CD4-positive, alpha-beta T cell treated with Interleukin-21 for 1 hour (primary cell): ENCODE measurements at places on chromosomes 1 and 21.
A peak's percentile ranks its signal among the peaks of the same experiment; 100 is the strongest.

- DNase-seq = no peak
These were observed 100.1 kb downstream of the BRINP2 start for GRCh38 chr1:177270863-177271262.

DNA sequence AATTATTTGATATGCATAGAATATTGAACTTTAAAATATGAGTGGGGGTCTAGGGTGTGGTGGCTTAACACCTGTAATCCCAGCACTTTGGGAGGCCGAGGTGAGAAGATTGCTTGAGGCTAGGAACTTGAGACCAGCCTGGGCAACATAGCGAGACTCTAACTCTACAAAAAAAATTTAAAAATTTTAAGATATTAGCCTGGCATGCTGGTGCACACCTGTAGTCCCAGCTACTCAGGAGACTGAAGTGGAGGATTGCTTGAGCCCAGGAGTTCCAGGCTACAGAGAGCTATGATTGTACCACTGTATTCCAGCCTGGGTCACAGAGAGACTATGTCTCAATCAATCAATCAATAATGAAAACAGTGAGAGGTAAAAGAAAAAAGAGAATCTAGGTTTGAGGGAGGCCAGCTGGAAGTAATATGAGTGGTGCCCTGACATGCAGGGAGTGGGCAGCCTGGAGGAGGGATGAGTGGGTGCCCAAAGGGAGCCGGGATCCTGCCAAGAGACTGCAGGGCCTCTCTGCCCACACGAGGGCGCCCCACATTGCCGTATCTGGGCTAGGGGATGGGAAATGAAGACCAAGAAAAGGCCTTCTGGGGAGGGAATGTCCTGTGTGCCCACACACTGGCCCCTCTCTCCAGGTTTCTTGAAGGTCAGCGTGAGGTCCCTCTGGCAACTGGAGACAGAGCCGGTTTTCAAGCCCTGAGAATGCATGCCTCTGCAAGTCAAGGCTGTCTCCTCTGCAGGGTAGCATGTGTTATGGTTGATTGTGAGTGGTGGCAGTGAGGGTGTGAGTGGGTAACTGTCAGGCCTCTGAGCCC is 93.9 kb upstream of the PPM1J start:
- peak; percentile 45 for DNase-seq

- no peak for DNase-seq
These were observed 825.9 kb downstream of the PLA2G4A start for GRCh38 chr1:187654635-187655034.

DNA sequence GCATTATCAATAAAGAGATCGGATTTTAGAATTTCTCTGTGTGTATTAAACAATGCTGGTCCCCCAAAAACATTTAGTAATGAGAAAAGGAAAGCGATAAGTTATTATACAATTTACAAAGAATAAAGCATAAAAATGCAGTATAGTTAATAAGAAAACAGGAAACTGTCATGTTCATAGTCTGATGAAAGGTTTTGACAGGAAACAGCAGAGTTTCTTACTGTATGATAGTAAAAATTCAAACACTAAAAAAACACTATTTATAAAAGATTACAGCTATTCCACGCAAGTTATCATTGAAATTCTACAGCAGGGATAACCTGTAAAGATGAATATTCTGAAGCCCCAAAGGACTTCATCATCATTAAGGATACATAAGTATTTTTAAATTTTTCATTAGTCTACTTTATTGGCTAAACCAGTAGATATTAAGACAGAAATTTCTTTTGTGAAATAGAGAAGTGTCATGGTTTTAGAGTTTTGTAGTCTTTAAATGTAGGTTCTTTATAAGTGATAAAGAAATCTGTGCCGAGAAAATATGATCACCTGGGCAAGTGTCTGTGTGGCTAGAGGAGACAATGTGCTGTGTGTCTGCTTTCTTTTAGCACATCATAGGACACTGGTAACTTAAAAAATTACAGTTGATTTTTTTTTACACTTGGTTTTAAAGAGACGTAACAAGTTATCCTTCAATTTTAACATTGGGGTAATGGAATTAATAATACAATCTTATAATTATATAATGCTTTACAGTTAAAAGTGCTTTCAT is 49.7 kb upstream of the GFI1 start:
- no peak for DNase-seq

DNA sequence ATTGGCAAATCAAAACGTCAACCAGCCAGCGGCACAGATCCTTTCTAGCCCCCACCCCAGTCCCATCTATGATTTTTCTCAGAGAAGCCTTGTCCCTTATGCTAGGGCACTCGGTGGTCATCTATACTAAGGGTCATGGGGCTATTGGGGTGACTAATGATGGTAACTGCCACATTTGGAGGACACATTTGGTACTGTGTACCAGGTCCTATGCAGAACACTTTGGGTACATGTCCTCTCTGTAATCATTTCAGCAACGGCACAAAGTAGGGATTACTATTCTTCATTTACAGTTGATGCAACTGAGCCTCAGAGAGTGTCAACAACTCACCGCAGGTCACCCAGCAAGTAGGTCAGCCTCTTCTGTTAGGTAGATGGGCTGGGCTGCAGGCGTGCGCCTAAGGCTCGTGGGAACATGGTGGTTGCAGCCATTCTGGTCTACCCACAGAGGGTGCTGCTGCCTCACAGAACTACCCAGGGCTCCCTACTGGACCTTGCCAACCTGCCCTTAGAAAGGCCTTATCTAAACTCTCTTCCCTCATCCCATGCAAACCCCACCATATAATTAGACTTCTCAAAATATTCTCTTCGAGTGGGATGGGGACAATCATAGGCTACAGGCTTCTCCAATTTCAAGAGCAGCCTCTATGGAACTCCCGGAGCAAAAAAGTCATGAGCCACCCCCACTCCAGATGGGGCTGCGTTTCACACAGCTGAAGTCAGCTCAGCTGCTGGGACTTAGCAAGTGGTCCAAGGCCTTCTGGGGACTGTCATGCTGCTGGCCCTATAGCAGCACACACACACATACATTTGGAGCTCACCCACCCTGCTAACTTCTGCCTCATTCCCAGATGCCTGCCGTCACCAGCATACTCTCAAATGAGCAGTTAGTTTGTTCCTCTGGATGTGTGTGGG is 5.8 kb upstream of the SDHB start:
- DNase-seq = peak; percentile 44

- DNase-seq = no peak
These were observed 1.6 kb upstream of the SH3BGRL3 start for GRCh38 chr1:26278303-26278702.

DNA sequence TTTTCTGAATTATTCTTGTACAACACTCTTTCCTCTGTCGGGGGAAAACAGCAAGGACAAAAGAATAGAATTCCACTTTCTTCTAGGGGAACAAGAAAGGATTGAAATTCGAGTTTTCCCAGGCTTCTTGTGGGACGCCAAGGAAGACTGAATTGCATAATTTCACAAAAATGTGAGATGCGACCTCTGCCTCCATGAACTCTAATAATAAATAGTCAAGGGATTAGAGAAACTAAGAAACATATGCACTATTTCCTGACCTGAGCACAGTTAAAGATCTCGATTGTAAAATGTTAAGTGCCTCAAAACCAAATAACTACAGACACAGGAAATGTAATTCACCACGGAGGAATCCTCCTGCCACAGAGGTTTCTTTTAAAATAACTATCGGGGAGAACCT is 117.3 kb upstream of the MARK1 start:
- DNase-seq = no peak

- no peak for DNase-seq
These were observed 159.2 kb downstream of the GALNT2 start for GRCh38 chr1:230226007-230226800.

DNA sequence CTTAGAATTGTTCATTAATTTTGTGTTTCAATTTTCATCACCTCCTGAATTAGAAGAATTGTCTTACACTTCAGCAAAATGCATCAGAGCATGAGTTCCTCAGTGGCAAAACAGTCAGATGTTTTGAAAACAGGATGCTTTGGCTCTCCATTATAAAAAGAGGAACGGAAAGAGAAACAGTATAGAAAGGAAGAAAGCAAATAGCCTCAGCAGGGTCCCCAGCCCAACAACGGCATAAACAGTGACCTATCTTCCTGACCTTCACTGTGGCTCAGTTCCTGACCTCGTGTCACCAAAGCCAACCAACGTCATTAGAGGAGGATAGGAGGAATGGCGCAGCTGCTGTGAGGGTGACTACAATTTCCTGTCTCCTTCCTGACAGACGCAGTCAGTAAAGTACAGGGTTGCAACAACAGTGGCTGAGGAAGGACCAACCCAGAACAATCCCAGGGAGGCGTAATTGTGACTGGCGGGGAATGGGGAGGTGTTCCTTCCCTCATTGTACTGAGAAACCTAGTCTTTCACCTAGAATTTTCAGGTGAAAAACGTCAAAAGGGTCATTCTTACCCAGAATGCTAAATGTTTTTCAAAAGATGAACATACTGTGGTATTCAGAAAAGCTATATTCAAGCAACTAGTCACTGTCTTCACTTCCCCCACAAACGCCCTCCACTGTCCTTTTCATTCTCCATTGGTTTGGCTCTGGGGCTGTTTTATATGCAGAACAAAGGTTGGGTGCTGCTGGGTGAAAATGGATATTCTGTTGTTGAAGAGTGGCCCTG is 197.9 kb upstream of the SGIP1 start:
- peak; percentile 88 for DNase-seq

GRCh38 chr21:42411891-42412635 is 8.4 kb downstream of the UBASH3A start:
- DNase-seq = no peak

- no peak for DNase-seq
These were observed 633.5 kb downstream of the KIF26B start for GRCh38 chr1:245788269-245788668.

DNA sequence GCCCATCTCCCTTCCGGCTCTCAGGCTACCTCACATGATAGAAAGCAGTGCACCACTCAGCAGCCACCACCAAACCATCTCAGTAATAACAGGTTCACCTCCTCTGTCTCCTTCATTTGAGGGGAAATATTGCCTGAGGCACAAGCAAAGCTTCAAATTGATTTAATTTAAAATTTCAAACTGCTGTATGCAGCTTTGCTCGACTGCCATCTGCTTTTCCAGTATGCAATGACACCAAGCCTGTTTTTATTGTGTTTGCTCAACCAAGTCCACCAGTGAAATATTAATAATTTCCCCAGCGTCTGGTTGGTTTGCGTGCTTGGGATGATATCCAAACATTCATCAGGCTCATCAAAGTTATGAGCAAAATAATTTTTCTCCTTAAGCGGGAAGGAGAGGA is 552.4 kb upstream of the DAB1 start:
- DNase-seq = no peak

- no peak for DNase-seq
These were observed 2.8 kb upstream of the LYPD8 start for GRCh38 chr1:248758352-248758751.

DNA sequence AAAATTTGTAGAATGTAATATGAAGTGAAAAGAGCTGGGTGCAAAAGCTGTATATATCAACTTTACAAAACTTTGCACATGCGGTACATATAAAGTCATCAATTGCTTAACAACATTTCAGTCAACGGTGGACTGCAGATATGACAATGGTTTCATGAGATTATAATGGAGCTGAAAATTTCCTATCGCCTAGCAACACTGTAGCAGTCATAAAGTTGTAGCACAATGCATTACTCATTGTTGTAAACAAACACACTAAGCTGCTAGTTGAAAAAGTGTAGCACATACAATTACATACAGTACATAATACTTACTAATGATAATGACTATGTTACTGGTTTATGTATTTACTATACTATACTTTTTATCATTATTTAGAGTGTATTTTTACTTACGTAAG is 64.0 kb downstream of the RGS7 start:
- no peak for DNase-seq

DNA sequence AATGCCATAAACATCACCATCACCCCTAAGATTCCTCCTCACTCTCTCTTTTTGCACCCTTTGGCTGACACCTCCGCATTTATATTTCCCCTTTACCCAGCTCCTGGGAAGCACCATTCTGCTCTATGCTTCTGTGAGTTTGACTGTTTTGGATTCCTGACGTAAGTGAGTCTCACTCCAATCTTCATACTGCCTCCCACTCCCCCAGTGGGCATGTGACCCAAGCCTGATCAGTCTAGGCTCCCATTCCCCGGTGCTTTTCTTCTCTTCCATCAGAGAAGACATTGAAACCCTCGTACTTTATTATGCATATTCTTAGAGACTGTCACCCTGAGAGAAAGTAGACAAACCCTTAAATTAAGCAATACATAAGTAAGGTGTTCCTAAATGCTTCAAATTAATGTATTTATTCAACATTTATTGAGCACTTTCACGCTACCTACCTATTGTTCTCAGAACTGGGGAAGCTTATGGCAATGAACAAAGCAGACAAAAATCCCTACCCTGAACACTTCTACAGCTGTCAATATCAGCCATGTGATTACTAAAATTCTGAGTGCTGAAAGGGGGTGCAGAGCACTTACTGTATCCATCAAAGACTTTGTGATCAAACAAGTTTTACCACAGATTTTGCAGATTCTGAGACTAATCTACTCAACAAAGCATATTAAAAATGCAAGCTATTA is 43.4 kb upstream of the DIPK1A start:
- DNase-seq = no peak

GRCh38 chr1:41840592-41841246 is 78.0 kb downstream of the HIVEP3 start:
- DNase-seq = no peak

GRCh38 chr1:14598007-14598497 is 433 bp upstream of the KAZN start:
- no peak for DNase-seq

DNA sequence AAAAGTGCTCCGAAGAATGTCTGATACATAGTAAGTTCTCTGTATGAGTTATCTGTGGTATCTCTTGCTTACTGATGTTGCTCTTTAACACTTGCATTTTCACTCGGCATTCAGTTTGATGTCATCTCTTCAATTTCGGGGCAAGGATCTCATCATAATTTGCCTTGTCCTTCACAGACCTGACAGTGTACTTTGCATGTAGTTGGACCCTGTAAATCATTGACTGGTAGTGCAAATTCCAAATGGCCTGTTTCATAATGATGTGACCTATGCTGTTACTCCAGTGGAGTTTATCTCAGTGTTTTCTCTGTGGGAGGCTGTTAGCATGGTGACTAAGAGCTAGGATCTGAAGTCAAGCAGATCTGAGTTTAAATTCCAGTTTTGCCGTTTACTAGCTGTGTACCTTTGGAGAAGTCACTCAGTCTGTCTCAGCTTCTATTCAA is 34.2 kb upstream of the ABCD3 start:
- DNase-seq = no peak

DNA sequence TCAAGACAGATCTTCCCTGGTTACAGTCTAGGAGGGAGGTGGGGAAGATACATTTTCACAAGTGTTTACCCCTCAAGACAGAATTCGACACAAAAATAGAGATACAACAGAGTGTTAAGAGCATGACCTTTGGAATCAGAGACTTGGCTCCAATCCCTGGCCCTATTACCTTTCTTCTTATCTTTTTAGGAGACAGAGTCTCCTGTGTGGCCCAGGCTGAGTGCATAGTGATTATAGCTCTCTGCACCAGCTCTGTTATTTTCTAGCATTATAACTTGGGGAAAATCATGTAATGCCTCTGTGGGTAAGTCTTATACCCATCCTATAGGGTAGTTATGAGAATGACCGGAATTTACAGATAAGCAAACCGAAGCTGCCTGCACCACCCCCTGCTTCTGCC is 9.8 kb downstream of the NIPAL3 start:
- DNase-seq = no peak

- no peak for DNase-seq
These were observed 54.3 kb upstream of the CD1D start for GRCh38 chr1:158126425-158126824.
